ENCODE measurements at places on chromosomes 3 and 15.

DNA sequence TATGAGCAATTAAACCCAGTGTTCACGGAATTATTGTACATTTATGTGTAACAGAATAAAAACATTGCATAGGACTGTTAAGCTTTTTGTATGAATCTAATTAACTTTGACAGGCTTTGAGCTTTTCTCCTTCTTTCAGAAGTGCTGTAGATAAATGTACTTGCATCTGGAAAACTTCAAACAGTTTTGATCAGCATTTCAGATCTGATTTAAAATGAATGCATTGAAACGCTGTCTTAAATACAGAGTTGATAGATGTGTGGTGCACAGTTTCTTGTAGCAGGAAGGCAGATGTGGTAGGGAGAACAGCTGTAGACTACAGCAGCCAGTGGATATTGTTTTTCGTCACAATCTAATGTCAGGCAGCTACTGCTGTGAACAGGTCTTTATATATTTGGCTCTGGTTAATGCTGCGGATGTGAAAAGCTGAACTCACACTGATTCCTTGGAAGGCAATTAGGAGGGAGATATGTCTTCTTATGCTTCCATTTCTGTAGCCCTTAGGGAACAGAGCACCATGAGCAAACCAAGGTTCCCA lies 193.8 kb upstream of the GOLIM4 start:
- no peak for DNase-seq

- DNase-seq = no peak
Observed at GRCh38 chr15:60020736-60021135, 16.6 kb downstream of the FOXB1 start.

DNA sequence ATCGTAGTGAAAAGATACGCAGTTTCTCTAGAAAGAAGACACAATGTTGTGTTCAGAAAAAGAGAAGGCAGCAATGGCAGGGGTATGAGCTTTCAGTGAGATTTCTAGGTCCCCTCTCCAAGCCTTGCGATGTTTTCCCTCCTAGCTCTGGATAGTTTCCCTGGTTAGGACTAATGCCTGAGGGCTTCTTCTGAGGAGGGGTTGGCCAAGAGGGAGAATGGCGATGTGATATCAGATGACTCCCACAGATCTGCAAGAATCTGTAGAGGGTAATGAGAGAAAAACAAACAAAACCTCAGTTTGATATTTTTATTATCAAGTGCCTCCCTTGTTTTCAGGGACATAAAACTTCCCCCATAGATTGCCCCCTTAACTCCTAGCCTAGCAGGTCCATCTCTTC lies 4.1 kb upstream of the CLDN1 start:
- no peak for DNase-seq

DNA sequence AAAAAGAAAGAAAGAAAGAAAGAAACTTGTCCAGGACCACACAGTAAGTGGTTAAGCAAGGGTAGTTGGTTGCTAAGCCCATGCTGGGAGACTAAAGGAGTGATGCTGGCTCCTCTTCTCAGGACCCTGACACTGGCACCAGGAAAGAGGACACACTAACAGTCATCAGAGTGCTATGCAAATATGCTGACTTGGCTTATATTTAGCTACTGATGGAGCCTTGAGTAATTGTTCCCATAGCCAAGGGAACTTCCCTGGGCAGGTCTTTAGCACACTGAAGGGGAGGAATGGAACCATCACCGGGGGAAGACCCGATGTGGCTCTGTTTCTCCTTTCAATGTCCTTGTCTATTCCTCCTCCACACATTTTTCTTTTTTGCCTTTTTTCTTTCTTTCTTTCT lies 6.2 kb downstream of the TMEM40 start:
- DNase-seq = peak; percentile 57

DNA sequence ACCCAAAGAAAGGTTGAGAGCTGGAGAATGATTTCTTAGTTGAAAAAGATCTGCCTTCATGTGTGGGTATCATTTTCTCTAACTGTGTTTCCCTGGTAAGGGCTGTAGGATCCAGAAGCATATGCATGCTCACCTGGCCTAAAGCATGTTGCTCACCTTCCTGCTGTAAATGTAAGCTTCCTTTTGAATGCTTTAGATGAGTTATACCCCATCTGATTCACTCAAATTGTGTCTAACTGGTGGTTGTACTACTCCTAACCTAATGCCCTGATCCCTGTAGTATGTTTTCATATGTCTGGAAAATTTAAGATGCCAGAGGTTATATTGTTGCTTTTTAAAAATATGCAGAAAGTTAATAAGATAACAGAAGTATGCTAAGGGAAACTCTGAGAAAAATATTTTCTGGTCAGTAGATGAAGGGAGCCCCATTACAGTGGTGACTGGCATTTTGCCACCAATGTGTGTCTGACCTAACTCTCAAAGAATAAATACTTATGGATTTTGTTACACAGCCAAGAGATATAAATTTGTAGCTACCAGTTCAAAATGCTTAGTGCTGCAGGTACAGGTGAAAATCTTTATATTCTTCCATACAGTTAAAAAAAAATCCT lies 7.7 kb downstream of the FILIP1L start:
- DNase-seq = no peak

Measured in GM10248 (cell line).